Tongue (tissue), 3 donors: ENCODE measurements at places on chromosomes 7 and 10. TPM values are rescaled to one million over a fixed set of nuclear protein-coding genes. Genes with fewer than 3 reads are reported as not detected.

DNA sequence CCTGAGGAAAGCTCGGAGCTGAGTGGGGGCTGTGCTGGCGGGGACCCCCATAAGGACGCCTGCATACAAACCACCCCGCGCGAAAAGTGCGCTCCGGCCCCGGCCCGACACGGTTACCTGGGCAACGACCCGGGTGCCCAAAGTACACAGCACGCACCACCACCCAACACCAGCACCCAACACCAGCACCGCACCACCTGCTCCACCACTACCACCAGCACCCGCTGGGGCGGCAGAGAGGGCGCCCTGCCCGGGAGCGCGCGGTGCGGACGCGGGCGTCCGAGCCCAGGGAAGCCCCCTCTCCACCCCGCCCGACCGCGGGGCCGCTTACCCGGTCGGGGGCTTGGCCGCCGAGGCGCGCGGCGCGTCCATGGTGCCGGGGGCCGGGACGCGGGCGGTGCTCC, 345 bp downstream of the COBL start:
- DNase-seq: no peak

GRCh38 chr7:1492221-1492620, 12.0 kb downstream of the INTS1 start:
- no peak for DNase-seq

Gene SFMBT2
- 6.7 TPM for total RNA-seq

DNA sequence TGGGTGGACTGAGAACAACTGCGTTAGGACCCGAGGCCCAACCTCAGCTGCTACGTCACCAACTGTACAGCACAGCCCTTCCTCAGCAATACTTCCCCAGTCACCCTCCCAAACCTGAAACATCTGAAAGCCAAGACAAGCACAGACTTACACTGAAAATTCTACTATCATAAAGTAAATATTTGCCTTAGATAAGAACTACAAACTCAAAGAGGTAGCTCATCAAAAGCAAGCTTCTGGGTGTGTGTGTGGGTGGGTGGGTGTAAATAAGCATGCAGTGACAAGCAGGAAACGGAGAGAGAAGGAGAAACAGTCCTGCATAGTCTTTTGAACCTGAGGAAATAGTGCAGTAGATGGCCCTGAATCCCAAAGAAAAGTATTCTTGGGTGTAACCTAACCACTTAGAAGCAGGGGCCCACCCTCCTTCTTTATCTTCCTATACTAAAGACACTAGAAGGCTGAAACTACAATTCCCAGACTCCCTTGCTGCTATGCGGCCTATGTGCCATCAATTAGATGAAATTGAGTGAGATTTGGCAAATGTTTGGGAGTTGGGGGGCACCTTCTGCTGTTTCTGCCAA, 18.7 kb downstream of the SLC25A13 start:
- DNase-seq: no peak

Gene ZC3HAV1
- total RNA-seq: 25.4 TPM

DNA sequence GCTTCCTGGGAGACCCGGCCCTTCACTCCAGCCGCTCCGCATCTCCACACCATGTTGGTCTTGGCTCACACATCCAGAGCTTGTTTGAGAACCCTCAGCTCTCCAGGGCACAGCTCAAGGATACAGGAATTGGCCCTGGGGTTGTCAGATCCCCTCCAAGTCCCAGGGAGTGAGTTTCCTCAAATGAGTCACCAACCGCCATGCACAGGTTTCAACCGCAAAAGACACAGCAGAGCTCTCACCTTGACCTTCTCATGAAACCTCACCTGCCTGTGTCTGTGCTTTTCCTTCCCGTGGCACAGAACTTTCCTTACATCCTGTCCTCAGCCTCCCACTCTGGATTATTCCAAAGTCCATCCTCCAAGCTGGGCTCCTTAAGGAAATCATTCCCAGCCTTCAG, 20.6 kb downstream of the AZGP1 start:
- no peak for DNase-seq

GRCh38 chr10:118516716-118517115, 78.7 kb downstream of the PRLHR start:
- DNase-seq: no peak

Gene CCL26
- not detected for total RNA-seq

Gene RARRES2
- 35.5 TPM for total RNA-seq

Gene LLCFC1
- not detected for total RNA-seq

DNA sequence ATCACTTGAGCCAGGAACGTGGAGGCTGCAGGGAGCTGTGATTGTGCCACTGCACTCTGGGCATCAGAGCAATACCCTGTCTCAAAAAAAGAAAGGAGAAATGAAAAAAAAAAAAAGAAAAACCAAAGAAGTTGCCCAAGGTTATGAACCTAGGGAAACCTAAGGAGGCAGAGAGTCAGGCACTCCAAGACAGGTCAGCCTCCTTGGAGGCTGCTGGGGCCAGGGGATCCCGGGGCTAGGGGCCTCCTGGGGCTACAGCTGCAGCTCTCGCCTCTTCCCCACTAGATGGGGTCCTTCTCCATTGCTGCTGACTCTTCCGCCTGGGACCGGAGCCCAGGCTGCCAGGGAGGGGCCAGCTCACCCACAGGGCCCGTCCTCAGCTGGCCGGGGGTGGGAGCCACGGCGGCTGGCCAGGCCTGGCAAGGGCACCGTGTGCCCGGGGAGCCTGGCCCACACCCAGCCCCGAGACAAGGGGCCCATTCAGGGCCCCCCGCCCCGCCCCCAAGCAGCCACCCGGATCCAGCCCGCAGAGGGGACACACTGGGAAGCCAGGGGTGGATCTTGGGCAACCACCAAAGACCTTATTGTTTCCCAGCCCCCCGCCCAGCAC, 1.7 kb upstream of the SPACDR start:
- DNase-seq: peak; percentile 95

Gene FAM221A
- 2.7 TPM for total RNA-seq

Gene MSMB
- total RNA-seq: not detected

Gene CABCOCO1
- 0.92 TPM for total RNA-seq
